ENCODE measurements at places on chromosomes 2 and 18. TPM values are rescaled to one million over a fixed set of nuclear protein-coding genes. Genes with fewer than 3 reads are reported as not detected.

- DNase-seq: no peak
- peaks cover 22% of the 10 kb centered on the region for H3K27me3 ChIP-seq
- H3K27ac ChIP-seq: no peak overlapping the region
- no peaks in the 10 kb centered on the region for H3K4me1 ChIP-seq
- H3K4me3 ChIP-seq: no peak overlapping the region
Observed at GRCh38 chr2:70779911-70780545, 10.4 kb downstream of the FIGLA start.

DNA sequence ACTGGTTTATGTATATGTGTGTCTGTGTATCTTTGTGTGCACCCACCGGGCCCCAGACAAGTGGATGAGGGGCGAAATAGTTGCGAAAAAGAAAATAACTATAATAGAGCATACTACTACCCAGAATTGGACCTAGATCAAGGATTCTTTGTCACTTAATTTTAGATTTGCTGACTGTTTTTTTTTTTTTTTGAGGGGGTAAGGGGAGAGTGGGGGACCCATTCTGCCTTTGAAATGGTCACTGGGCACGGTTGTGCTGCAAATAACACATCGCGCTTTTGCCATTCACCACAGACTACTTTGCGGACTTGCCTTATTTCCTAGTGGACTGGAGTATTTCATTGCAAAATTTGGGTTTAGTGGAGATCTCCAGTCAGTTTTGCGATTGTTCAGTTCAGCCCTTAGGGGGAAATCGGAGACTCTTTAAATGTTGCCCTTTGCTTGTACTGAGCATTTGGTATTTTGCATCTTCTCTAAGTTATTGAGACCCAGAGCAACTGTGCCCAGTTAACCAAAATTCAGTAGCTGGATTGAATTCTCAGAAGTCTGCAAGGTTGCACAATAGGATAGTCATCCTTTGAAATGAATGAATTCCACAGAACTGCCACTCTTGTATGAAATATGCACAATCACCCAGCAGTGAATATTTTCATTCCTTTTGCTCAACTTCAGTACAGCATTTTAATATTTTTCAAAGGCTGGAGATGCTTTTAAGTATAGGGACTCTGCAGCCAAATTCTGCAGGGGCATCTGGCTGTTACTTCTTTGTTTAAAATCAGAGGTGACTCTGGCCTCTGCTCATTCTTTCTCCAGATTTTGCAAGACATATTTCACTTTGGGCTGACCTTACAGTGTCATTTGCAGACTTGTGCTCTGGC, 2.9 kb downstream of the TRIB2 start:
- DNase-seq: no peak
- H3K27ac ChIP-seq: peak overlapping the region; percentile 99
- no peaks in the 10 kb centered on the region for H3K27me3 ChIP-seq
- peaks cover 53% of the 10 kb centered on the region for H3K4me1 ChIP-seq

GRCh38 chr18:39523281-39523680, 1957.7 kb upstream of the CELF4 start:
- H3K27ac ChIP-seq: no peak overlapping the region
- H3K4me3 ChIP-seq: no peak overlapping the region
- no peaks in the 10 kb centered on the region for H3K27me3 ChIP-seq
- DNase-seq: no peak

GRCh38 chr18:56637711-56638231, 621 bp downstream of the TXNL1 start:
- DNase-seq: no peak
- no peaks in the 10 kb centered on the region for H3K27me3 ChIP-seq
- H3K27ac ChIP-seq: peak overlapping the region; percentile 98
- H3K4me1 ChIP-seq: peaks cover 42% of the 10 kb centered on the region
- peak overlapping the region; percentile 80 for H3K4me3 ChIP-seq

DNA sequence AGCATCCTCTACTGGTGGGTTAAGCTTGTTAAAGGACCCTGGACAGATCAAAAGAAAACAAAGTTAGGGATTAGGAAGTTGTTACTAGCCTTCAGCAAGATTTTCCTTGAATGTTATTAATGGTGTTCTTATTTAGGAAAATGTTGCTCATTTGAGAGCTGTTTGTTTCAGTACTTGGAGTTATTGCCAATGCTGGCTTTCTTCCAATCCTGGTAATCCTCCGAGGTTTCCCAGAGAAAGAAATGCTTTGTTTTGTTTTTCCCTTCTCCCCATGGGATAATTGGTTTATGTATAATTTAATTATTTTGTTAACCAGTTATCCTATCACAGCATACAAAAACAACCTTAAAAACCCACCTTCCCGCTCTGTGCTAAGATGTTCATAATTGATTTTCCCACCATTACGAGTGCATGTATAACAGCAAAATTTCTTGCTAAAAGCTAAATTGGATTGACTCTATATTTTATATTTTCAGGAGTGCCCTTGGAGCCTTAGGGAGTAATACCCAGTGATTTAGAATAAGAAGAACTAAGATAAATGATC, 79.8 kb downstream of the MGAT5 start:
- H3K4me3 ChIP-seq: no peak overlapping the region
- no peaks in the 10 kb centered on the region for H3K36me3 ChIP-seq
- H3K27me3 ChIP-seq: no peaks in the 10 kb centered on the region
- no peak for DNase-seq
- peaks cover 48% of the 10 kb centered on the region for H3K4me1 ChIP-seq

GRCh38 chr18:24022161-24022560, 7.6 kb downstream of the TTC39C start:
- H3K27ac ChIP-seq: no peak overlapping the region
- H3K4me3 ChIP-seq: no peak overlapping the region
- no peaks in the 10 kb centered on the region for H3K4me1 ChIP-seq
- no peaks in the 10 kb centered on the region for H3K27me3 ChIP-seq
- no peak for DNase-seq
- no peaks in the 10 kb centered on the region for H3K36me3 ChIP-seq

MC2R gene
- total RNA-seq: not detected

HADHB gene
- 1,542 TPM for total RNA-seq

LAPTM4A gene
- 325 TPM for total RNA-seq

EFEMP1 gene
- total RNA-seq: 18.6 TPM

FZD7 gene
- 22.2 TPM for total RNA-seq

GFPT1 gene
- total RNA-seq: 62.5 TPM

IL1A gene
- not detected for total RNA-seq

TRIM43B gene
- not detected for total RNA-seq
